ENCODE measurements at places on chromosomes 3 and 15.
A peak's percentile ranks its signal among the peaks of the same experiment; 100 is the strongest.

DNA sequence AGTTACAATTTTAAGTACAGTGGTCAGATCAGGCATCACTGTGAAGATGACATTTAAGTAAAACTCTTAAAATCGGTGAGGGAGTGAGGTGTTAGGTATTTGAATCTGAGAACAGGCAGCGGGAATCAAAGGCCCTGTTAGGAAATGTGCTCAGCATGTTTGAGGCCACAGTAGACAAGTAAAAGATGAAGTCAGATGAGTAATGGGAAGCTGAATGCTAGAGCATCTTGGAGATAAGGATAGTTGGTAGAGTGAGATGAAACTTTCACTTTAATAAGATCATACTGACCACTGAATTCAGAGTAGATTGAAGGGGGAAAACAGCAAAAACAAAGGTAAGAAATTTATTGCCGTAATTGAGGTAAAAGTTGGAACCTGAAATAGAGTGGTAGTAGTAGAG lies 61.6 kb downstream of the DCBLD2 start:
- DNase-seq, result no peak

- no peak for DNase-seq
Observed at GRCh38 chr15:45913451-45913850, 278.6 kb downstream of the SQOR start.

- DNase-seq, result no peak
Observed at GRCh38 chr15:78750566-78750965, 60.7 kb downstream of the ADAMTS7 start.

DNA sequence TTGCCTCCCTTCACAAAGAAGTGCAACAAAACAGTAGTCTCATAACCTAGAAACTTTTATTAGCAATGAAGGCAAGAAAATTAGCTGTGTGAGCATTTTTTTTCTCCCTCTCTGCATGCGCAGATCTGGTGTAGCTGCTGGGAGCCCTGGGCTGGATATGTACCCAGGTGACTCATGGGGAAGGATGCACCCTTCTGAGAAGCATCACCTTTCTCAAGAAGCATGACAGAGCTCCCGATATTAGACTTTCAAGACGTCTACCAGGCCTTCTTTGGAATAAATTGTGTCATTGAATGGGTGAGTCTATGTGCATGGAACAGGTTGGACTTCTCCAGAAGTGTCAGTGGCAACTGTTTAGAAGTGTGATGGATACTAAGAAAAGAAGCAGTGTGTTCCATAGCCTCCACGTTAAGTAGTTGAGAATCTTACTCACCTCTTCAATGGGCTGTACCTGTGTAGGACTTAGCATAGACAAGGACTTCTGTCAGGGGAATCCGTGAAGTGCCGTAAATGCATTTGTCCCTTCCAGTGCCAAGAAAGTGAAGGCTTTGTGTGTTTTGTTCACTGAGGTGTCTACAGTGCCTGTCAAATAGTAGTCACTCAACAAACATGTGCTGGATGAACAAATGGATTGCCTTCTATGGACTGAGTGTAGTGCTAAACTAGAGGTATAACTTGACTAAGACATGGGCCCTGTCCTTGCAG lies 47.7 kb upstream of the RASGRP1 start:
- DNase-seq, result no peak

- no peak for DNase-seq
Observed at GRCh38 chr3:174639970-174640369, 219.2 kb upstream of the NAALADL2 start.

DNA sequence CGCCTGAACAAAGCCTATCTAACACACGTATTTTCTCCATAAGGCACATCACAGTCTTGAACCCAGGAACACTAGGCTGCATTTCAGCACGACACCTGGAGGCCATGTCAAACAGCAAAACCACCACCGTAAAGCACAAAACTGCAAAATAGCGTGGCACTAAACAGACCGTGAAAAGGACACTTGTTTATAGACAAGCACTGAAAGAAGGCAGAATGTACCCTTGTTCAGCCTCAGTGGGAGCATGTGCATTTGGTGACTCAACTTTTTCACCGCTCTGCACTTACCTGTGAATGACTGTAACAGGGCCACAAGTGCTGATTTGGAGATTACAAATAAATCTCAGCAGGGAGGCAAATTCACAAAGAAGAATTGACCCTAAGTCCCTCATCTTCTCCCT lies 80.8 kb downstream of the ISG20 start:
- no peak for DNase-seq

GRCh38 chr3:31592764-31593163 lies 60.0 kb downstream of the STT3B start:
- no peak for DNase-seq

DNA sequence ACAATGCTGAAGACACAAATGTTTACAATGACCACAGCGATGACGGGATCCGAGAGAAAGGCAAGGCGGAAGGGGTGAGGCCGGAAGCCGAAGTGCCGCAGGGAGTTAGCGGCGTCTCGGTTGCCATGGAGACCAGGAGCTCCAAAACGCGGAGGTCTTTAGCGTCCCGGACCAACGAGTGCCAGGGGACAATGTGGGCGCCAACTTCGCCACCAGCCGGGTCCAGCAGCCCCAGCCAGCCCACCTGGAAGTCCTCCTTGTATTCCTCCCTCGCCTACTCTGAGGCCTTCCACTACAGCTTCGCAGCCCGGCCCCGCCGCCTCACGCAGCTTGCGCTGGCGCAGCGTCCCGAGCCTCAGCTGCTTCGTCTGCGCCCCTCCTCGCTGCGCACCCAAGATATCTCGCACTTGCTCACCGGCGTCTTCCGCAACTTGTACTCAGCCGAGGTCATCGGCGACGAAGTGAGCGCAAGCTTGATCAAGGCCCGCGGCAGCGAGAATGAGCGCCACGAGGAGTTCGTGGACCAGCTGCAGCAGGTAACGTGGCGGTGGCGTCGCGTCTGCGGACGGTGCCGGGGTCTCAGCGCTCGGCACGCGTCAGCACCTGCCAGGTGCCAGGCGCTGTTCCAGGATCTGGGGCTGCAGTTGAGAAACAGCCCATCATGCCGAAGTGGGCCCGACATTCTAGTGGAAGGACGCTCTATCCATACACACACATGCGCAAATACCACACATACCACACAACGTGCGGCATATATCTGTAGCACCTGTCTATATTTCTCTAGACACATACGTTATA lies at the start of gene DLEC1:
TSS of gene DLEC1 (plus strand) at position 108 of the 798 bp plus-strand sequence. CDS start at position 126, 18 bp downstream.
- DNase-seq, result peak; percentile 90

GRCh38 chr15:100215031-100215842 lies 126.5 kb downstream of the ADAMTS17 start:
- no peak for DNase-seq

GRCh38 chr3:78129707-78130106 lies 1089.8 kb downstream of the ROBO2 start:
- no peak for DNase-seq

- no peak for DNase-seq
Observed at GRCh38 chr3:194962056-194962455, 276.4 kb downstream of the FAM43A start.

GRCh38 chr3:3665546-3665945 lies 133.7 kb upstream of the LRRN1 start:
- DNase-seq, result no peak

DNA sequence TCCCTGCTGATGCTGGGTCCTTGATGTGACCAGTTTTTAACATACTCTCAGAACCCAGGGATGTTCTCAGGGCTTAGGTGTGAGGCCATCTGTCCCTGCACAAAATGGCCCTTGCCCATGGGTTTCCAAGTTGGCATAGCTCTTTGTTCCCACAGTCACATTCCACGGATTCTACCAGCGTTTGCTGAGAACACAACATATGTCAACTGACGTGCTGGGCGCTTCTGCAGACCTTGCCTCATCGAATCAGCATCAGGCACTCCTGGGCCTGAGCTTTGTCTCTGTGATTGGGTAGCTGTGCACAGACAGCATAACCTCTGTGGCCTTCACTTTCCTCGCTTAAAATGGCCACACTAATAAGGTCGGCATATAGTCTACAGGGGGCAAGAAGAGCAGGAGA lies 69.0 kb downstream of the MGLL start:
- no peak for DNase-seq

DNA sequence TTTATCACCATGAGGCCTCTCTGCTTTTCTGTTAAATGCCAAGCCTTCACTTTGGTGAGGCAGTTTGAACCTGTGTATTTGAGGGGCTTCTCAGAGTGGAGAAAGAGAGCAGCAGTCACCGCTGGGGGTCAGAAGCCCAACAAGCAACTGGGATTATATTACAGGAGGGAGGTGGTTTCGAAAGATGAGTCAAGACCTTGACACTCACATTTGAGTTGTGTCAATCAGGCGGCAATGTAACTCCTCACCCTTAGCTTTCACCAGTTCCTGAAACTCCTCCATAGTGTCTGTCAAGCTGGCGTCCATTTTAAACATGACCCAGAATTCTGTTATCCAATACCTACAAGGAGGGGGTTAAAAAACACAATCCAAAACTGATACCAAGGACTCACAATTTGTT lies 46.5 kb downstream of the RASGRP1 start:
- no peak for DNase-seq

DNA sequence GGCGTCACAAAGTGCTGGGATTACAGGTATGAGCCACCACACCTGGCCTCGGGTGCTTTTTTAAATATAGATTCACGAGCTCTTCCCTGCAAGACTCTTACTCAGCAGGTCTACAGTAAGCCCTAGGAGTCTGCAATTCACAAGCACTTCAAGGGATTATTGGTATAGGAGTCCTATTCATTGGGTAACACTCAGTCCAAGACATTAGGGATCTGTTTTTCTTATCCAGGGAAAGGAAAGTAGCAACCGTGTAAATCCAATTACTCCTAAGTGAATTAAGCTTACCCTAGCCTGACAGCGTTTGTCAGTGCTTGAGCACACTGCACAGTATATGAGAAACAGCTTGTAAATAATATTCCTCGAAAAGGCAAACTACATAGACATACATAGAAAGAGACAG lies 109.9 kb downstream of the SENP2 start:
- DNase-seq, result no peak

- DNase-seq, result no peak
Observed at GRCh38 chr15:49610157-49610918, 10.3 kb downstream of the FAM227B start.

DNA sequence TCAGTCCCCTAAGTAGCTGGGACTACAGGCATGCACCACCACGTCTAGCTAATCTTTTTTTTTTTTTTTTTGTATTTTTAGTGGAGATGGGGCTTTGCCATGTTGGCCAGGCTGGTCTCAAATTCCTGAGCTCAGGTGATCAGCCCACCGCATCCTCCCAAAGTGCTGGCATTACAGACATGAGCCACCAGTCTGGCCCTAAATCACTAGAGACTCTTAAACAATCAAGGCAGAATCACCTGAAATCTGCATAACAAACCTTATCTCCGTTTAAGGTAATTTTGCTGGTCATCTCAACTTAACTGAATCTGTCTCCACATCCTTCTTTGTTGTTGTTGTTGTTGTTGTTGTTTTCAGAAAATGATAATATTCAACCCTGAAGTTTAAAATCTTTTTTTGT lies 5.6 kb upstream of the TRMT10C start:
- DNase-seq, result no peak

DNA sequence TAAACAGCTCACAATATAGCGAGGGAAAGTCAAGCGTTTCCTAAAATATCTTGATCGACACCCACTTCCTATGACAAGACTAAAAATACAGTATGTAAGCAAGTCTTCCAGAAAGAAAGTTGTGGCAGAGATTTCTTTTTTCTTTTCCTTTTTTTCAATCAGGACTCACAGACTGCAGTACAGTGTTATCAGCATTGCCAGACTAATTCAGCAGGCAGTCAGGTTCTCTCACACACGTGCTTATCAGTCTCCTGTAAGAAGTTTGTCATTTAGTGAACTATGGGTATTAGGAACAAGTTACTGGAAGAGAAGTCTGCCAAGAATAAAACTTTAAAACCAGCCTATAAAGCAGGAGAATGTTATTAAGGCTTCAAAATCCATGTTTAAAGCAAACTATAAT lies 32.8 kb upstream of the ZNF385D start:
- no peak for DNase-seq
